NCI-H82 (cell line): ENCODE measurements at places on chromosomes 11 and 22.
A peak's percentile ranks its signal among the peaks of the same experiment; 100 is the strongest.

DNA sequence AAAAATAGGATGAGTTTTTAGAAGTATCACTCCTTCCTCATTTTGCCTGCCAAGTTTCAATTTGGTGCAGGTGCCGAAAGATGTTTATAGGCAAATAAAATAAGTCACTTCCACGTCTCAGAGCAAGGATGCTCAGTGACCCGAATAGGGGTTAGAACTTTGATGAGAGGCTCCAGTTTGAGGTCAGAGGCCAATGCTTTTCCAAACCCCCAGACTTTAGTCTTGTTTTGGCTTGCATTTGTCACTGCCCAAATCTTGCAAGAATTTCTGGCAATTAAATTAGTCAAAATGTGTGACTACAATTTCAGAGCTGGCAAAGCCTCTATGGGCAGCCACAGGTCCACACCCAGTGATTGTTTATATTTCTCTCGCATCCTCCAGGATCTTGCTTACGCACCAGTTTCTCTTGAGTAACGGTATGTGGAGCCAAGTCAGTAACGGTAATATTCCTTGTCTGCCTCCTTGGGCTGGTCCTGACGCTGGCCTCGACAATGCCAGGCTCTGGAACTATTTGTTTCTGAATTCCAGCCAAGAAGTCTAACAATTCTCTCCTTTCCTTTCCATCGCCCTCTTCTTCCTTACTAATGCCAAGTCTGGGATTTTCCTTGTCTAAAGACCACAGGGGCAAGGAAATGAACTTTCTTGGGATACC is 9.9 kb upstream of the NUP160 start:
- no peak for DNase-seq

DNA sequence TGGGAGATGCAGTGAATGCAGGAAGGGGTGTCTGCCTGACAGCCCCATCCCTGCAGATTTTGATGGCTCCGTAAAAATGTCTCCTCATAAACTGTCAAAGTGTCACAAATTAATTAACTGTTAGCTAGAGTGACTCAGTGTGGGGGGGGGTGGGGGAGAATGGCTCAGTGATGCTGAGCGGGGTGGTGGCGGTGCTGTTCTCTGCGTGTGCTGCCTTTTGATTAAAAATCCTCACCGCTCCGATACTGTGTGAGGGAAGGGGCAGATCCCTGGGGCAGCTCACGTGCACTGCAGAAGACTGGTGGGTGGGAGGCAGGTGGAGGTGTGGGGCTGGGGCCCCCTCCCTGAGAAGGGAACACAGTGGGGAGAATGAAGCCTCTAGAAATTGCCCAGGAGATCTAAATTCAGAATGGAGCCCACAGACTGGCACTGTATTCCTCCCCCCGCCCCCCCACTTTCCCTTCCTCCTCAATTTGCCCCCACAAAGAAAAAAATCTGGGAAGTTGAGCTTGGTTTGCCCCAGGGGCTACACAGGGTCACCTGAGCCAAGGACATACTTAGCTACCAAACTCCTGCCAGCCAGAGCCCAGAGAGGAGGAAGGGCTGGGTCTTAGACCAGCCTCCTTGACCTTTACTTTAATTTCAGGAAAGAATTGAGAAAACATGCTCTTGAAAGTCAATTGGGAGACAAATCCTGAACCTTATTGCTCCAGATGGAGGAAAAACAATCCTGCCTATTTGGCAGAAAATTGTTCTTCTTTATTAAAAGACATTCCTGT is 39.8 kb downstream of the DRD2 start:
- no peak for DNase-seq

DNA sequence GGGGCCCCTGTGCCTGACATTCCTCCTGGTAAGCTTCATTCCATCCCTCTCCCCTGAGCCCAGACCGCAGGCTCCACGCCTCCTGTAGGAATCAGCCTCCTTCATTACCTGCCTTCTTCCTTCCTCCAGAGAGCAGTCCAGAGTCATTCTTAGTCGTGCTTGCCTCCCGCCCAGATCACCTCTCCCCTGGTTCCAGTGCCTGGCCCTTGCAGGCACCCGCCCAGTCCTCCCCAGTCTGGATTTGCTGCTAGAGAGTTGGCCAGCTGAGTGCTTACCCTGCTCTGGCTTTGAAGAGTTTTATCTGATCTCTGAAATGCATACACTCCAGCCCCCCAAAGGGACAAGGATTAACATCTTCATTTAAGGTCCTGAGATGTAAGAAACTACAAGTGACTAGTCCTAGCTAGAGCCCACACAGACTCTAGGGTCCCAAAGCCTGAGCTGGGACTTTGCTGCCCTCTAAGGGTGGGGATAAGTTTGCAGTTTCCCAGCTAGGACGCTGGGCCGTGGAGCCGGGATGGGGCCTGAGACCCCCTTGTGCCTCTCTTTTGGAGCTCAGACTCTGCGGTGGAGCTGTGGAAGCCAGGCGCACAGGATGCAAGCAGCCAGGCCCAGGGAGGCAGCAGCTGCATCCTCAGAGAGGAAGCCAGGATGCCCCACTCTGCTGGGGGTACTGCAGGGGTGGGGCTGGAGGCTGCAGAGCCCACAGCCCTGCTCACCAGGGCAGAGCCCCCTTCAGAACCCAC is 1.6 kb downstream of the NR1H3 start:
- peak; percentile 59 for DNase-seq

DNA sequence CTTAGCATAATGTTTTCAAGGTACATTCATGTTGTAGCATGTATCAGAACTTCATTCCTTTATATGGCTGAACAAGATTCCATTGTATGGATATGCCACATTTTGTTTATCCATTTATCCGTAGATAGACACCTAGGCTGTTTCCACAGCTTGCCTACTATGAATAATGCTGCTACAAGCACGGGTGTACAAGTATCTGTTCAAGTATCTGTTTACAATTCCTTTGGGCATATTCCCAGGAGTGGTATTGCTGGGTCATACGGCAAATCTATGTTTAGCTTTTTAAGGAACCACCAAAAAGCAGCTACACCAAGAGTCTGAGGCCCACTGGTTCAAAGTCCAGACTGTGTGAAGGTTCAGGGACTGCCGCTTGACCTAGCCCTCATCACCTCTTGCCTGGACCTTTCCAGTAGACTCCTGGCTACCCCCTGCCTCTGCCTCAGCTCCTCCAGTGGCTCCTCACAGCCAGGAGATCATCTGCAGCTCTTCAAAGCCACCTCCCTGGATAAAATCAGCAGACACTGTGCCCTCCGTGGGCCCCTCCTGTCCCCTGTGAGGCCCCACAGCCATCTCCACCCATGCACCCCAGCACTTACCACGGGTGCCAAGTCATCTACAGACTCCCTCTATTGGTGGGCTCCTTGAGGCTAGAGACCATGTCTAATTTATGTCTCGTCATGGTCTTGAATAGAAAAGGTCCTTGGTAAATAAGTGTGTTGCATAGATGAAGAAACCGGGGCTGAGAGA is 160.3 kb downstream of the MN1 start:
- no peak for DNase-seq

DNA sequence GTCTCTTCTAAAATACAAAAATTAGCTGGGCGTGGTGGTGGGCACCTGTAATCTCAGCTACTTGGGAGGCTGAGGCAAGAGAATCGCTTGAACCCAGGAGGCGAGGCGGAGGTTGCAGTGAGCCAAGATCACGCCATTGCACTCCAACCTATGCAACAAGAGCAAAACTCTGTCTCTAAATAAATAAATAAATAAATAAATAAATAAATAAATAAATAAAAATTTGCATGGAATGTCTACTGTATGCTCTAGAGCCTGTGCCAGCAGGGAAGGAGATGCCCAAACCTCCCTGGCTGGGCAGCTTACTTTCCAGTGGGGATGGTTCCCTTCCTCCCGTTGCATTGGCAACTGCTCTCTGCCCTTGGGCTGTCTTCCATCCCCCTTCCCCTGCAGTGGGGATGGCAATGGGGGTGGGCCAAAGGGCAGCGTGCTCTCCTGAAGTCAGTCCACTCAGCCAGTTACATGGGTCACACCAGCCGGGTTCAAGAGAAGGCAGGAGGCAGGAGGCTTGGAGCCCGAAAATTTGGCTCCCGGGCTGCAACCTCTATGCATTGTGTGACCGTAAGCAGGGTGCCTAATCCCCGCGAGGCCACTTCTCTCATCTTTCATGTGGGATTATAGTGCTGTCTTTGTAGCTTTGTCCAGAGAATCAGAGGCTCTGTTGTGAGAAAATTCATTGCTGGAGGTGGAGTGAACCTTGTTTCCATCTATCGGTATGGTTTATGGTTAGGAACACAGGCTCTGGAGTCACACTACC is 1.4 kb upstream of the LRRC10B start:
- peak; percentile 63 for DNase-seq

DNA sequence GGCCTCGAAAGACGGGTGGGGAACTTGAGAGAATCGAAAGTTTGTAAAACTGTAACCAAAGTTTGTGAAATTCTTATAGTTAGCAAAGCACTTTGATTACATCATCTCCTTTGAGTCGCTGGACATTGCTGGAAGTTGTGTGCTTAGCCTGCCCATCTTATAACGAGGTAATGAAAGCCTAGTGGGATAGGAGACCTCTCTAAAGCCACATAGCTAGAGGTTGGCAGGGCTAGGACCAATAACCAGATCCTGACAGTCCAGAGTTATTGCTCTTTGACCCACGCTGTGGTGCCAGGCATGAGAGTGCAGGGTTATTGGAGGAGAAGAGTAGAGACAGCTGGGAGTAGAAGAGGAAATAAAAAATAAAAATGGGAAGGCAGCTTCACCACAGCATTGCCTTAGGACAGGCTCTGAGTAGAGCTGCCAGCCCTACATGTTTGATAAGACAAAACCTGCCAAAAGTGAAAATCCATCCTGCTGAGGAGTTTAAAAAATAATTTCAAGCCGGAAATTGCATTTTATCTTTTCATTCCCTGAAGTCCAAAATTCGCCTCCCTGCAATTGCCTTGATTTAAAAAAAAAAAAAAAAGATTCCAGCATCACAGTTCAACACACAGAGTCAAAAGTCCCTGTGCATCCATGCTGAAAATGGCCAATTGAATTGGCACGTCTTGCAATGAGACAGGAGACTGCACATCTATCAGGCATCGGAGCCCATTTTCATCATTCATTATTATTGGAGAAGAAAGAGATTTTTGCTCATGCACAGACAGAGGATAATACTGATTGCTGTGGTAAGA is 225.5 kb upstream of the POU2AF2 start:
- DNase-seq = no peak

- no peak for DNase-seq
Observed at GRCh38 chr22:34808618-34809017, 257.3 kb upstream of the ISX start.

GRCh38 chr11:123547180-123547579 is 107.2 kb downstream of the SCN3B start:
- no peak for DNase-seq

GRCh38 chr11:12090761-12091258 is 19.6 kb upstream of the MICAL2 start:
- no peak for DNase-seq

DNA sequence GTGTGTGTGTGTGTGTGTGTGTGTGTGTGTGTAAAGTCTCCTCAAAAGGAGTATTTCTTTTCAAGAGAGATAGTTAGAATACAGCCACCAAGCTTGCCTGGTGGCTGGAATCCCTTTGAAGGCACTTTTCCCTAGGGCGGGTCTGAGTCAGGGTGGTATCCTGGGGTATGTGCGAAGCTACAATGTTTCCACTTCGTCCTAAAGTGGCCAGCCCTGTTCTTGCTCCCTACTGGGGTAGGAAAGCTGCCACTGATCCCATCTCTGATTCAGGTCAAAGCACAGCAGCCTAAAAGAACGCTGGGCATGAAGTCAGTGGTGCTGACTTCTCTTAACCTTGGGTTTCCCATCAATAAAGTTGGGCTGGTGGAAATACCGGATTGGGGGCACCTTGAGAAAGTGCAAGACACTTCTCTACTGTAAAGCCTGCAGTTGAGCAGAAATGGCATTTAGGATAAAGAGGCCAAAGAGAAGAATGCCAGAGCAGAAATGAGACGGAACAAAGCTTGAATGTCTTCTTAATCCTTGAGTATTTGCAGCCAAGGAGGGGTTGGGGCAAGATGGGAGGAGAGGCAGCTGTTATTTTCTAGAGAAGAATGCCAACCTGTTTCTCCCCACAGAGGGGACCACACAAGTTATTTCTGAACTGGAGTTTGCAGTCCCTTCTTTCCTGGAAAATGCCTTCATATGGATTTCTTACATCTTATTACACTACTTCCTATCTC is 35.3 kb downstream of the ZNRF3 start:
- DNase-seq = peak; percentile 26

DNA sequence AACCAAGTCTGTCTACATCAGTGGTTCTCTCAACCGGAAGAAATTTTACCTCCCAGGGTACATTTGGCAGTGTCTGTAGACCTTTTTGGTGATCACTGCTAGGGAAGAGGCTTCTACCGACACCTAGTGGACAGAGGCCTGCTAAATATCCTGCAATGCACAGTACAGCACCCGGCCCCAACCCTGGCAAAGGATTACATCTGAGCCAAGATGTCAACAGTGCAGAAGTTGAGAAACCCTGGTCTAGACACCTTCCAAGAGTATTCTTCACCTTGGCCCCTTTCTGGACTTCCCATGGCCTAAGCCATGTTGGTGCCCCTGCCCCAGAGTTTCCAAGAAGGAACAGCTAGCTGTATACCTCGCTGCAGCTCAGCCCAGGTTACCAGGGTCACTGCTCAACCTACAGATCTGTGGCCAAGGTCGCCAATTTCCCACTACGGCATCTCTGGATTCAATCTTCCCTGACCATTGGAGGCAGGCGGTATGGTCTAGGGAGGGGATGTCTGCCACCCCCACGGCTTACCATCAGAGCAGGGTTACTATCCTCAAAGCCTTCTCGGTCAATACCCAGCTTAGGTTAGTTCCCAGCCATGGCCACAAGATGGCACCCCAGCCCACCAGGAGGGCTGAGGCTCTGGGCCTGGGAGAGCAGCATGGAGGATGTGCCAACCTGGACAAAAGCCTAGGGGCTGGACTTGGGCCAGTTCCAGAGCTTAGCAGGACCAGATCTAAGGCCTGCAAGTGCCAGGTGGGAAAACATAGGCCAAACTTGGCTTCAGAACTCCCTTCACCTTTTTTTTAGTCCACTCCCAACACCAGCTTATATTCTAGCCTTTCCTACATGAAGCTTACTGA is 3.7 kb upstream of the KCNC1 start:
- peak; percentile 92 for DNase-seq

DNA sequence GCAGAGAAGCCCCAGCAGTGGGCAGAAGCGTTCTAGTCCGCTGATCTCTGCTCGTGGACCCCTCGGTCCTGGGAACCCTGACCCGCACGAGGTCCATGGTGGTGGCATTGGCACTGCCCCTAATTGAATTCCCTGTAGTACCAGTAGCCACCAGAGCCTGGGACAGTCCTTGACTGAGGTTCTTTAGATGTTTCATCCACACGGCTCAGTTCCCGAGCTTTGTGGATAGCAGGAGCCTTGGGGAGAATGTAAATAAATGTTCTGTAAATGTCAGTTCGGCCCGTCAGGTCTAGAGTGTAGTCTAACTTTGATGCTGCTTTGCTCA is 39.4 kb upstream of the SEPTIN5 start:
- no peak for DNase-seq

GRCh38 chr11:69705901-69706787 is 2.3 kb upstream of the FGF19 start:
- no peak for DNase-seq
